ENCODE measurements at places on chromosomes 2 and 18.

GRCh38 chr18:74360852-74361655, 45.4 kb downstream of the C18orf63 start:
- DNase-seq = no peak

DNA sequence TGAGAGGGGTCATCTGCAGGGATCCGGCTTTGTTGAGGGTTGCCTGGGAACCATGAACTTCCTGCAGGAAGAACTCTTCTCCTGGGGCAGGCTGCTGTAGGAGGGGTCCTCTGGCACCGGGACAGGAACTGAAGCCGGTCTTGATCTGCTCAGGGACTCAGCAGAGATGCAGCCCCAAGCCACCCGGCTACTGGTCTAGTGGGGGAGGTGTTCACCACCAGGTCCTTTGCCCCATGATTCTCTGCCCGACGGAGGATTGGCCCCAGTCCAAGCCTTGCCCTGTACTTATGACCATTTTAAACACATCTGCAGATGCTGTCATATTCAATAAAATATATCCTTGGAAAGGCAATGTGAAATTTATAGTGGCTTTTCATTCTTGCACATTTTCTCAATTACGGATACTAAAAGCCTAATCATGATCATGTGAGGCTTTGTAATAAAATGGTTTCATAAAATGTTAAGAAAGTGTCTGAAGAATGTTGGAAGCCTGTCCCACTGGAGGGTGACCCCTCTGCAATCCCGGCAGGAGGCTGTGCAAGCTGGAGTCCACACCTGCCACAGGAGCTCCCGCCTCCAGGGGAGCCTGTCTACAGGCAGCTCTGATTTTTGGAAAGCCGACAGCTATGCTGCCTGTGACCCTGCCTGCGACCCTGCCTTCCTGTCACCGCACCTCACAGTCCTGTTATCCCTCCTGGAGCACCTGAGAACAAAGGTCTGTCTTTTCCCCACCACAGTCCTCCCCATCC, 98.8 kb upstream of the TAF1B start:
- DNase-seq = no peak

- DNase-seq = no peak
These were observed 69.1 kb upstream of the B3GNT7 start for GRCh38 chr2:231326404-231326803.

- no peak for DNase-seq
These were observed 6.0 kb upstream of the ASAP2 start for GRCh38 chr2:9200633-9201015.

DNA sequence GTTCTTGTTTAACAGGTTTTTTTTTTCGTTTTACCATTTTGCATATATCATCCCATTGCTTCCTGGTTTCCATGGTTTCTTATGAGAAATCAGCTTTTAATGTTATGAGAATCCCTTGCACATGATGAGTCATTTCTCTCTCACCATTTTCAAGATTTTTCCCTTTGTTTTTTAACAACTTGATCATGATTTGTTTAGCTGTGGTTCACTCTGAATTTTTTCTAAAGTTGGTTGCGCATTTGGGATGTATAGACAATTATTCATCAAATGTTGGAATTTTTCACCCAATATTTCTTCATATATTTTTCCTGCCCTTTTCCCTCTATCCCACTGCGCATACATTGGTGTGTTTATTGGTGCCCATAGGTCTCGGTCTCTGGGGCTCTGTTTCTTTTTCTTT, 42.4 kb upstream of the BIN1 start:
- no peak for DNase-seq

- no peak for DNase-seq
These were observed 12.9 kb downstream of the IER3IP1 start for GRCh38 chr18:47163241-47163640.

GRCh38 chr2:169867579-169867978, 40.3 kb downstream of the UBR3 start:
- no peak for DNase-seq

GRCh38 chr2:224252631-224253030, 149.3 kb downstream of the FAM124B start:
- no peak for DNase-seq

DNA sequence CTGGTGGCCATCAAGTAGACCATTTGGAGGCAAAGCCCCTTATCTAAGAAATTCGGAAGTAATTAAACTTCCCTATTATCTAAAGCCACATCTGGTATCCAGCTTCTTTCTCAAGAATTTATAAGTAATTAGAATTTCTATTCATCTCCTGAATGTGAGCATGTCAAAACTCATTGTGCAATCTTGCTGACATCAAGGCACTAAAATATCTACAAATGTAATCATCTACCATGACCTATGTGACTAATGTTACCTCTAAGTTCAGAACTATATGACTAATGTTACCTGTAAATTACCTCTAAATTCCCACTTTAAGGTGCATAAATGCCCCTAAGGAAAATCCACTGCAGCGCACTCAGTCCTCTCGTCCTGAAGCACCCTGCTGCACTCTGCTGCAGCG, 773.0 kb downstream of the CPS1 start:
- no peak for DNase-seq

DNA sequence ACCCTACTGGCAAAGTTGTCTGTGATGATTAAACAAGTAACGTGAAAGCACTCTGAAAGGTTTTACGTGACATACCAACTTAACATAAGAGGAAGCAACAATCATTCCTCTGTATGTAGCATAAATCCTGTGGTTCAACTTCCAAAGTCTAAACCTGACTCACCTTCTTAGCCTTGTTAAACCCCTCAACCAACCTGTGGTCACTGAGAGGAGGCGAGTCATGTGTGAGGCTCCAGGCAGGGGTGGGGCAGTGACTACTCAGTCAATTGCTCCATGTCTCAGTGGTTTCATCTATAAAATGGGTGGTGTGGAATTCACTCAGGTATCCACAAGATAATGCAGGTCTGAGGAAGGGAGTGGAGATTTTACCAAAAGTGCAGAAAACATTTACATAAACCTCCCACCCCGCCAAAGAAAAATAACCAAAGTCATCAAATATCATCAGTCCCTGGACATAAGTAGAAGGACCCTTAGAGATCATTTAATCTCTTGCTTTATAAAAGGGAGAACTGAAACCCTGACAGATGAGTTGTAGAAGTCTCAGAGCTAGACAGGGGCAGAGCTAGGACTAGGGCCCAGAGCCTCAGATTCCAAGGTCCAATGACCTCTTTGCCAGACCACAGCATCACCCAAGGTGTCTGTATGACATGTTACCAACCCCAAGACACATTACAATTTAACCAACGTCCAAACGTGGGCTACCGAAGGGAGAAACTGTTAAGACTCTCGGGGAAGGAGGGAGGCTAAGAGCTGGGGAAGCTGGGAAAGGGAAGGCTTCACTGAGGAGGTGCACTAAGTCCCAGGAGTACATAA, 3.7 kb upstream of the PCBP1 start:
- no peak for DNase-seq

- no peak for DNase-seq
These were observed 38.9 kb upstream of the TRIM43 start for GRCh38 chr2:95552911-95553310.

GRCh38 chr18:49647496-49648168, 85.8 kb downstream of the LIPG start:
- no peak for DNase-seq

DNA sequence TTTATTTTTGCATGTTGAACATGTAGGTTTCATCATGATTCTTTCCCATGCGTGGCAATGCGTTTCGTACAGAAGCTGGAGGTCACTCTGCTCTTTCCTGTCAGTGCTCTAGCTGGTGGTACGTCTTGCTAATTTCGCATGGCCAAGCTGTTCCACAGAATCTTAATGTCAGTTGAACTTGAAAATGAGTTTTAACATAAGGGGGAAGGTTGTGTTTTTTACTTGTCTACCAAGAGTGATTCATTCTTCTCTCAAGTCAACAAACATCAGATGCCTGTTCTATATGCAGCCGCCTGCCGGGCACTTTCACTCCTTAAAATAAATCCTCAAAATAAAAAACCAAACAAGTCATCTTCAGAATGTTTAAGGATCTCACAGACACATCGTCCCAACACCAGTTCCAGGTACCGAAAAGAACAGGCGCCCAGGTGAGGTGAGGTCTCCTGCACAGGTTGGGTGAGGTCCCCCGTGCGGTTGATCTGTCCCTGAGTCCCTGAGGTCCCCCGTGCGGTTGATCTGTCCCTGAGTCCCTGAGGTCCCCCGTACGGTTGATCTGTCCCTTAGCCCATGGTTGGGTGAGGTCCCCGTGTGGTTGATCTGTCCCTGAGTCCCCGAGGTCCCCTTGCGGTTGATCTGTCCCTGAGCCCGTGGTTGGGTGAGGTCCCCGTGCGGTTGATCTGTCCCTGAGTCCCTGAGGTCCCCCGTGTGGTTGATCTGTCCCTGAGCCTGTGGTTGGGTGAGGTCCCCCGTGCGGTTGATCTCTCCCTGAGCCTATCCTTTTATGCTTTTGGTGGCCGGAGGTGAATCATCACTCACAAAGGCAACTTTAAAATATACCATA, 57.0 kb upstream of the KCNG2 start:
- no peak for DNase-seq

DNA sequence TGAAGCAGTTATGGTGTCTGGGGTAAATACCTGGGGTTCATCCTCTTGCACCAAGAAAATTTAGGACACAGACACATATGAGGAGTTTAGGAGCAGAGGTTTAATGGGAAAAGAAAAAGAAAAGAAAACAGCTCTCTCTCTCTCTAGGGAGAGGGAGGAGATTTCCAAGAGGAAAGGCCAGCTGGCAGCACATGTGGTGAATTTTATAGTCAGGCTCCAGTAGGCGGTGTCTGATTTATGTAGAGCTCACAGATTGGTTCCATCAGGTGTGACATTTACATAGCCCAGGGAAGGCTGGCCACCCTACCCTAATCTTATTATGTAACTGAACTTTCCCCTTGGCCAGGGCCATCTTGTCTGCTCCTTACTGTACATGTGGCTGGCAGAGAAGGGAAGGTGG, 297.5 kb upstream of the RGPD4 start:
- no peak for DNase-seq

- DNase-seq = no peak
These were observed 8.2 kb downstream of the MALL start for GRCh38 chr2:110107092-110108079.

GRCh38 chr2:168910330-168910729, 9.2 kb downstream of the G6PC2 start:
- peak; percentile 94 for DNase-seq

- no peak for DNase-seq
These were observed 47.7 kb downstream of the PAX8 start for GRCh38 chr2:113231064-113231463.

GRCh38 chr18:57856128-57856527, 53.0 kb upstream of the ATP8B1 start:
- no peak for DNase-seq

- no peak for DNase-seq
These were observed 157.6 kb downstream of the LRATD1 start for GRCh38 chr2:14790041-14790640.

GRCh38 chr18:75694292-75694691, 266.8 kb upstream of the SMIM21 start:
- no peak for DNase-seq

- no peak for DNase-seq
These were observed 187.0 kb upstream of the HDAC4 start for GRCh38 chr2:239587841-239588240.

GRCh38 chr2:207531032-207531952, 1.5 kb downstream of the CREB1 start:
- DNase-seq = peak; percentile 71

DNA sequence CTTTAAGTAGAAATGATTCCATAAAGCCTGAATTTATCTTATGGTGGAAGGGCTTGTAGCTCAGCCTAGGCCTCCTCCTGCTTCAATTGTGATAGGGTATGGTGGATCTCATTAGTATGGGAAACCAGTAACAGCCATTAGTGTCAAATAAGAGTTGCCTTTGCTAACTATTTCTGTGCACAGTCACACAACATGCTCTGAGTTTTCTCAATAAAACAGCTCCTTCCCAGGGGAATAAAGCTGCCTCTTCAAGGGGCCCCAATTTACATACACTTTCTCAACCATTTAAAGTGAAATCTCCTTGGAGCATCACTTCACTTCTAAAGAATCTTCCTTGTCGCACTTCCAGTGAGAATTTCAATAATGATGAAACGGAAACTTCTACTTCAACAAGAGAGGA, 53.4 kb downstream of the KLF7 start:
- no peak for DNase-seq

DNA sequence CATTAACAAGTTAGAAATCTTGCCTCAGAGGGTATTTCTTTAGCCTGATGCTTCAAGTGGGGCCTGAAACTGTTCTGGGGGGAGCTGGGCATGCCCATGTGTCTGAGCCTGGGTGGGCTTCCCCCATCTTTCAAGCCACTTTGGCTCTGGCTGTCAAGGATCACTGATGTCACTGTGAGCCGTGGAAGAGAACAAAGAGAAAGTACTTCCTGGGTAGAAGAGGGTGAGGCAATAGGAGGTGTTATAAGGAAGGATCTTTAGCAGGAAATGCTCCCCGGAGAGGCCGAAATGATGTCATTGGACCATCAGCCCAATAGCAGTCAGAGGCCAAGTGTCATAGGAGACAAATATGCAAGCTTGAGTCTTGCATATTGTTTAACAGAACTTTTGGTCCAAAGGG, 228.4 kb upstream of the MEX3C start:
- DNase-seq = no peak

DNA sequence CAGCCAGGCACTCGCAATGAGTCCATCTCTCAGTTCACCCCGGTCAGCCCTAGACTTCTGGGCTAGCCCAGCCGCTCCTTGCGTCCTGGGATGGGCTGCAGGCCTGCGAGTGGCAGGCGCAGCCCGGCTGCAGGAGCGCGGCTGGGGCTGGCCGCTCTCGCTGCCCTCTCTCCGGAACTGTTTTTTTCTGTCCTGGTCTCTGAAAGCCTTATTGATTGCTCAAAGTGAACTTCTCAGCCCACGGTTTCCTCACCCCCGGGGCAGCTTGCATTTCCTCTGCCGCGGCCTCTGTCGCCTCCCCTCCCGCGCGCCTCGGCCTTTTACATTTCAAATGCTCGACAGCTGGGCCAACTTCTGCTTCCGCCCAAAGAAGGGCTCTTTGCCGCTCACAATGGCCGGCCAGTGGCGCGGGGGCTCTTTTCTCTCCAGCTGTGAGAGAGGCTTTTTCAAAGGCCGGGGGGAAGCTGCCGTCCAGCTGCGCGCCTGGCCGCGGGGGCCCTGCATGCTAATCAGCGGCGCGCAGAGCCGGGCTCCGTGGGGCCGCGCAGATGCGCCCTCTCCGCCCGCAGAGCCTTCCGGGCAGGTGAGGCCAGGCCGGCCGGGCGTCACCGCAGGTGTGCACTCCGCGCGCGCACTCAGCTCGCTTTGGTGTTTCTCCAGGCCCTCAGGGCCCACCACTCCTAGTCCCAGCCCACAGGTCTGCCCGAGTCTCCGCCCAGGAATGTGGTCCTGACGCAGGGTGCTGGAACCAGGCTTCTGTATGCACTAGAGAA, 513.8 kb downstream of the RNF144A start:
- DNase-seq = no peak

GRCh38 chr2:120239488-120240287, 13.0 kb upstream of the RALB start:
- no peak for DNase-seq

DNA sequence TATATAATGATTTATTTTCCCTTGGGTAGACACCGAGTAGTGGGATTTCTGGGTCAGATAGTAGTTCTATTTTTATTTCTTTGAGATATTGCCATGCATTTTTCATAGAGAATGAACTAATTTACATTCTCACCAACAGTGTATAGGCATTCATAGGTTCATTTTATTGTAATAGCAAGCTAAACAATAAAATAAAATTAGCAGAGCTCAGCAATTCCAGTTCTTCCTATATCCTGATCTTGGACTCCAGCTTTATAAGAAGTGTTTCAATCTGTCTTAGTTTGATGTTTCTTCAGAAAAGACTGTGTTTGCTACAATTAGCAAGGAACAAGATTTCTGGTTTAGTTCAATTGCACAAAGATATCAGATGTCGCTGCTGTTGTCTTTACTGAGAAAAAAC, 1024.4 kb upstream of the LRRTM1 start:
- no peak for DNase-seq

GRCh38 chr18:9058406-9058805, 44.1 kb upstream of the NDUFV2 start:
- DNase-seq = peak; percentile 66

Data from NCI-H2227 treated with DMSO at 0.1 percent for 48 hours (cell line).